A172 (cell line): ENCODE measurements at places on chromosomes 4 and X. TPM values are rescaled to one million over a fixed set of nuclear protein-coding genes. Genes with fewer than 3 reads are reported as not detected.

DNA sequence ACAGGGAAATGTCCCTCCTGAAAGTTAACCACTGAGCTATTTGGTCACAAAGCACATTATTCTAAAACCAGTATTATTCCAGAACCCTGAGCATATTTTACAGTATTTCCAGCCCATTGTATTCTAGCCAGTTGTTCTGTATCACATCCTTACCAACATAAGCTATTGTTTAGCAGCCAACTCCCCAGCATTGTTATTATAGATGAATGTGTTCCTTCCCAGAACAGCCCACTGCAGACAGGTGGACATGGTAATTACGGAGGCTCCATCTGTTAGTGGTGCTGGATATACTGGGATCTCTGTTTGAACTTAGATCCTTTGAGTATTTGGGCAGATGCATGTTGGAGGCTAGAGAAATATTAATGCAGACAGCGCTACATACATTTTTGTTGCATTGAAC, 126.1 kb downstream of the MGST2 start:
- no peak for DNase-seq

The RIPPLY1 gene
- 0.10 TPM in 1 of 2 replicates, not detected in the other for total RNA-seq

DNA sequence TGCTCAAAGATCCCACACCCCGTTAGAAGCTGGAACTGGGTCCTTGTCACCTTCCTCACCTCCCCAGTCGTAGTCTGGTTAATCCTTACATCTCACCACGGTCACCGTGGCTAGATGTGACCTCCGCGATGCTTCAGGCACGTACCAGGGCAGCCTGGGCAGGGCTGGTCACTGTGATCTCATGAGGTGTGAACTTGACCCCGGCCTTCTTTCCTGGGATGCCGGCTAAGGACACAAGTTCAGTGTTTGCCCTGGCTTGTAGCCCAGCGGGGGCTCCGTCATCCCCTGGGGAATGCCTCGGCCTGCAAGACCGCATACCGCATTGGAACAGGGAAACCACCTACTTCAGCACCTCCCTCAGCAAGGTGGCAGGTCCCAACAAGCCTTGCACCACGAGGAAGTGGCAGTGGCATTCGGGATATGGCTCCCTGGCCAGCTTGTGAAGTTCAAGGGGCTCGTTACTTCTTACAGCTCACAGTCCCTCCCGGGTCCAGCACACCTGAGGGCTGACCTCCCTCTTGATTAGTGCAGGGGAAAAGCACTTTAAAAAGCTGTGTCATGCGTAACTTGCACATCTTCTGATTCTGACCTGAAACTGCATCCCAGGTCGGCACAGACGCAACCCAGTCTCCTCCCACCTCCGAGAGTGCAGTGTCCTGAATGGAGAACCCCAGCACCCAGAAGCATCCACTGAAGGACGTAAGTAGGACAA, 25.9 kb downstream of the NOP14 start:
- peak; percentile 93 for DNase-seq

The SRPK3 gene
- total RNA-seq, result 0.59 and 2.2 TPM in 2 replicates

The JADE1 gene
- 16.3 and 17.7 TPM in 2 replicates for total RNA-seq

The GPRASP2 gene
- 10.2 and 12.2 TPM in 2 replicates for total RNA-seq

The TMEM271 gene
- not detected in 2 replicates for total RNA-seq

The CYSLTR1 gene
- not detected in 2 replicates for total RNA-seq

DNA sequence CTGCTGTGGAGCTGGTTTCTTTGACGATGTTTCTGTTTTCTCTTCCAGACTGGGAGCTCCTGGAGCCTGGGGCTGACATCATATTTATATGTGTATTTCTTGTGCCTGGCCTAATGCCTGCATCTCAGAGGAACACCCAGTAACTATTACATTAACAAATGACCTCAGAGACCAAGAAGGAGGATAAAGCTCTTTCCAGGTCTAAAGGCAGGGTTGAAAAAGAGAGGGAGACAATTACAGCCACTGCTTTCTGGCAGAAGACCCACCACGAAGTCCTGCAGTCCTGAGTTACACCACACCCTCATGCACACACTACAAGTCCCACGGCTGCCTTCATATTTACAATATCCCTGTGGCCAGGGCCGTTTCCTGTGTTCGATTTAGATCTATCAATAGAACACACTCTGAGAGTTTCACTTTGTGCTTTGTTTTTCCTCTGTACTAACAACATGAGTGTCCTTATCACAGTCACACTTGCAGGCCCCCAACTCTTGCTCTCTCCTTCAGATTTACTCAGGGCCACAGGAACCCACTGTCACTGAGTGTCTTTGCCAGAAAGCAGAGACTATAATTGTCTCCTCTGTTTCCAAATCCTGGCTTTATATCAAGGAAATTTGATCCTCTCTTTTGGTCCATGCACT, 535.5 kb downstream of the MID1IP1 start:
- no peak for DNase-seq

DNA sequence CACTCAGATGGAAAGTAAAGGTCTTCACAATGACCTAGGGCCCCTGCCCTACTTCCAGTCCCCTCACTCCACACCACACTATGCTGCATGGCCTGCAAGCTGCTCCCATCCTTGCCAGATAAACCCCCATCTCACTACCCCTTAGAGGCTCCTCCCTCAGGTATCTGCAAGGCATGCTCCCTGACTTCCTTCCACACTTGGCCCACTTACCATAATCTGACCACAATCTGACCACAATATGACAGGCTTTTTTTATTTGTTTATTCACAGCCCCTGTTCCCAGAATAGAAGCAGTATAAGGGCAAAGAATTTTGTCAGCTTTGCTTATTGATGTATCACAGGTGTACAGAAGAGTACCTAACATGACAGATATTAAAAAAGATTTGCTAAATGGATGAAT, 124.7 kb downstream of the CAMK2D start:
- DNase-seq, result peak; percentile 68

DNA sequence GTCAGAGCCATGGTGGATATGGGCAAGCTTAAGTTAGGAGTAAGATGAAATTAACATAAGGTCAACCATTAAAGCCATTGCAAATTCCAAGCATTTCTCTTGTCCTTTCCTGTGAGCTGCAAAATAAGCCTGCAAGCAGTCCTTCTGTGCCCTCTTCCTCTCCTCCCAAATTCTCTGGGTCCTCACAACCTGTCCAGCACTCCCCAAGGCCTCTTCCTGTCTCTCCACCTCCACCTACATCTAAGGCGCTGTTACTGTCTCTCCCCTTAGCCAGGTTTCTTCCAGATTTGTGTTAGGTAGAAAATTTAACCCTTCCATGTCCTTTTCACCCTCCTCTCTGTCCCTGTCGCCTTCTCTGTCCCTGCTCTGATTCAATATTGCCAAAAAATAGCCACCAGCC, 22.2 kb downstream of the ETDC start:
- no peak for DNase-seq

The BANK1 gene
- 0.10 and 0.24 TPM in 2 replicates for total RNA-seq

The HMGB2 gene
- total RNA-seq, result 259 and 290 TPM in 2 replicates

The PLS3 gene
- 72.6 and 80.5 TPM in 2 replicates for total RNA-seq

DNA sequence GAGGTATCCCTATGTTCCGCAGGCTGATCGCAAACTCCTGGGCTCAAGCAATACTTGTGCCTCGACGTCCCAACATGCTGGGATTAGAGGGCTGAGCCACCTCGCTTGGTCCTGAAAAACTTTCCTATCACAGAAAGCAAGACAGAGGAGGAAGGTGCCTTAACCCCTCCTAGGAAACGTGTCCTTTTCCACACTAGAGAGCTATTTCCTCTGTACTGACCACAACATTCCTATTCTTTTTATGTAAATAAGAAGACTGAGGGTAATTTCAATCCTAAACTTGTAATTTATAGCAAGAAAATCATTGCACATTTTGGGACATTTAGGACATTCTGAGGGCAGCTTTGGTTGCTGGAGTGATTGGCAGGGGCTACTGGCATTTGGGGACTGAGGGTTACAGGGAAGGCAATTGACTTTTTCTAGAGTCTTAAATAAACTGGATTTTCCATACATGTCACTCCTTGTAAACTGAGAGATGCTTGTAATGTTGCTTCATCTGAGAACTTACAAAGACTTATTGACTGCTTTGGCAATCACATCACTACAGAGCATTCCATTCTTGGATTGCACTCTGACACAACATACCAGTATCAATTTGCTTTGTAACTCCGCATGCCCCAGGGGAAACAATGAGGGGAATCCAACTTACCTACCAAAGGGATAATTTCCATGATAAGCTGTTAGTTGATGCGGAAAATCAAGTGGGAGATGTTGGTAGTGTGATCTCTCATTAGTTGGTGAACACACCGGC, 15.6 kb downstream of the XAGE3 start:
- DNase-seq, result no peak

GRCh38 chr4:123106747-123107146, 184.3 kb upstream of the NUDT6 start:
- DNase-seq, result no peak

GRCh38 chr4:139331185-139331584, 28.9 kb upstream of the NDUFC1 start:
- DNase-seq, result no peak

- no peak for DNase-seq
Observed at GRCh38 chr4:7705062-7705461, 234.6 kb downstream of the AFAP1 start.

DNA sequence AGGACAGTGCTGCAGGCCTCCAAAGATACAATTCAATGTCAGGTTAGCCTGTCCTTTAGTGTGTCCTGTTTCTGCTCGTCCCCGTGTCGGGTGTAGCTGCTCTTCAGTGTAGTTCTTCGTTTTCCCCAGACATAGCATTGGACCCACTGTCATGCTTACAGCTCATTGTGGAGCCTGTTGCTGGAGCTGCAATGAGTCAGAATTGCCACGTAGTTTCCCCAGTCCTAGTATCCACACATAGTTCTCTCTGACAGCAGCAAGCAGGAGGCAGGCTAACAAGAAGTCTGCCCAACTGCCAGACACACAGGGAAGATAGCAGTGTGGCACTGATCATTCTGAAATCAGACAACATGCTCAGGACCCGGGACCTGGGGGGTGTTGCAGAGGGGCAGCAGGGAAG, 49.2 kb downstream of the MOSPD2 start:
- DNase-seq, result peak; percentile 84

DNA sequence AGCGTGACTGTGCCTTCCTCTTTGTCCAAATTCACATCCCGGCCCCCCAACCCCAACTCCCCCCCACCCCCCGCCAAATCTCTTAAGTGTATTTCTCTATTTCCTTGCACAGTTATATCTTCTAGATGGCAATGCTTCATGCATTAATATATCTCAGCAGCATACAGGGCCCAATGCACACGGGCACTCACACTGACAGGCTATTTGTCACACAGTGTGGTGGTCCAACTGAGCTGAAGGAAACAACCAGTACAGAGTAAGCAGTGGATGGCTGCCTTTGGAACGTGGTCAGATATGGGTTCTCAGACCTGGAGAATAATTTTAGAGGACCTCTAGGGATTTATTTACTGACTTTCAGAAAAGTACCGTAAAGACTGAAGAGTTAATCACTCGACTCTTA, 681 bp downstream of the EXOC1 start:
- DNase-seq, result no peak

The TRIM61 gene
- not detected in 2 replicates for total RNA-seq

The MGAT4D gene
- total RNA-seq, result not detected in 2 replicates

DNA sequence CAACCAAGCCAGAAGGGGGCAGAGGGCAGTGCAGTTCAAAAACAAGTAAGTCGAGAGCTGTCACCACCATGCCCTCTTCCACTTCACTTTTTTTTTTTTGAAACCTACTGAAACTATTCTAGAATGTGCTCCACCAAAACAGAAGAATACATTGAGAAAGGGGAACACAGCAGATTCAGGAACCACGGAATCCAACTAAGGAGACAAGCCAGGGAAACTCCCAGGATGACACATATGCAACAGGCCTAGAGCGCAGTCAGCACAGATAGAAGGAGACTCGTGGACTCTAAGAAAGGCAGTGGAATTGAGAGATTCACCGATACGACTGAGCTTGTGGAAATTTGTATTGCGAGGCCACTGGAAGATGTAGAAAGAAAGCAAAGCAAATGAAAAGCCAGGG, 66.1 kb downstream of the PHKA2 start:
- DNase-seq, result no peak

DNA sequence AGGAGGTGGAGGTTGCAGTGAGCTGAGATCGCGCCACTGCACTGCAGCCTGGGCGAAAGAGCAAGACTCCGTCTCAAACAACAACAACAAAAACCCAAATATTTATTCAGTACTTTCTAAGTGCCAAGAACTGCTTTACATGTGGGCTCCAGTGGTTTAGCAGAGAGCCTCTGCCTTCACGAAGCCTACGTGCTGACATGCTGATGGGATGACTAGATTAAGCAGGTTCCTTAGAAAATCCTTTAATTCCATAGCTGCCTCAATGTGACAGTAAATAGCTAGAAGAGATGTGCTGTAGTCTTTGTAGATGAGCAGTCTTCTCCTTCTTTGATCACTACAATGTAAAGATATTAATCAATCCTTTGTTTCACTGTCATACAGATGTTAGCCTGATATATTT, 49.6 kb downstream of the TAPT1 start:
- no peak for DNase-seq

The CLTRN gene
- total RNA-seq, result 0.24 TPM in 1 of 2 replicates, not detected in the other

DNA sequence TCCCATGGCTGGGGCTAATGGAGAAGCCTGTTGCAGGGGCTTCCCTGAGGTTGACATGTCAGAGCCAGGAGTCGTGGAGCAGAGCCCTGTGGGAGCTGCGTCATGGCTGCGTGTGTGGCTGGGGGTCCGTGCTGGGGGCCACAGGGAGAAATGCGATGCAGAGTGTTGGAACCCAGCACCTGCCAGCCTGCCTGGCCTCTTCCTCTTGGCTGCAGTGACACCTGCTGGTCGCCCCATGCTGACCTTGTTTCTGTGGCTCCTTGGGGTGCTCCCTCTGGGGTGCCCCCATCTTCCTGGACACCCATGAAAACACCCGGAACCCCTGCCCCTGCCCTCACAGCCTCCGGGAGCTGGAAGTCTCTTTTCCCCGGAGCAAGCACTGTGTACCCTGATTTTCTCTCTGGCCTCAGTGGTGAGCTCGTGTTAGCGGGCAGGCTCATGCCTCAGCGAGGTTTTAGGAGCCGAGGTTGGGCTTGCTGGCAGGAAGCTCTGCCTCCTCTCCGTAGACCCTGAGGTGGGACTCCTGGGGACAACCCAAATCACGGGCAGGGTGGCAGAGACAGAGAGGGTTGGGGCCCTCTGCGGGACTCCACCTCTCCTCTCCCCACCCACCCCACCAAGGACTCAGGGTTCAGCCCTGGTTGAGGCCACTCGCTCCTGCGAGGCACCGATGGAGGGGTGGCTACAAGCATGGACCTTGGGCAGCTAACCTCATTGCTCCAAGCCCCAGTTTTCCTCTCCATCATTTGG, 103.7 kb downstream of the SORCS2 start:
- DNase-seq, result no peak

DNA sequence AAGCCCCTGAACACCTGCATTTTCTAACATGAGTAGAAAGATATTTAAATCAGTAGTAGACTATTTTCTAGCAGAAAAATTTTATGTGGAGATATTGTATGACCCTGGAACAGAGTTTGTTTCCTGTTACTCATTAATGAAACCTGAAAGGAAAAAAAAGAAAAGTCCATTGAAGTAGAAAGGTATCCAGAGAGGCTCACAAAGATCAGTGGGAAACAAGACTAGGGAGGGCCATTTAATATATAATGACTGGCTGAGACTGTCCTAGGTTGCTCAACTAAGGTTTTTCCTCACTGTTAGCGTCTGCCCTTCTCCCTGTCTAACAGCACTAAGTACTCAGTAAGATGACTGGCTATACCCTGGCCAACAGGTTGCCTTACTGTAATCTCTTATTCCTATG, 788.6 kb downstream of the GLUD2 start:
- no peak for DNase-seq

- no peak for DNase-seq
Observed at GRCh38 chr4:87134122-87134521, 86.3 kb downstream of the KLHL8 start.
